ENCODE measurements at places on chromosomes 16 and 17. TPM values are rescaled to one million over a fixed set of nuclear protein-coding genes. Genes with fewer than 3 reads are reported as not detected.

LPO gene
- 0.44 TPM for total RNA-seq

SLC52A1 gene
- total RNA-seq: 0.68 TPM

PRAC1 gene
- total RNA-seq: not detected

TMEM100 gene
- total RNA-seq: 0.76 TPM

RASL10B gene
- total RNA-seq: 0.32 TPM

MILR1 gene
- 3.5 TPM for total RNA-seq

CDK5RAP3 gene
- 73.4 TPM for total RNA-seq

OR3A3 gene
- not detected for total RNA-seq

PTX4 gene
- total RNA-seq: not detected

SLC13A2 gene
- not detected for total RNA-seq

PPP1R27 gene
- 0.24 TPM for total RNA-seq

CHST4 gene
- total RNA-seq: 0.16 TPM

CLDN9 gene
- total RNA-seq: not detected

GPR142 gene
- not detected for total RNA-seq

PLLP gene
- 9.3 TPM for total RNA-seq

KRT28 gene
- not detected for total RNA-seq

SLFN14 gene
- total RNA-seq: not detected

CASKIN1 gene
- total RNA-seq: 0.08 TPM

FOXC2 gene
- total RNA-seq: 0.28 TPM

MYH1 gene
- total RNA-seq: not detected

OTOP2 gene
- total RNA-seq: 0.36 TPM

SGCA gene
- 0.64 TPM for total RNA-seq

TEDC2 gene
- total RNA-seq: 3.1 TPM

ZNF319 gene
- 5.1 TPM for total RNA-seq

CYBA gene
- total RNA-seq: 66.3 TPM

CDYL2 gene
- 5.3 TPM for total RNA-seq

GAS7 gene
- total RNA-seq: 17.3 TPM

NLRC3 gene
- 0.48 TPM for total RNA-seq

TMEM114 gene
- not detected for total RNA-seq

PYCARD gene
- 75.6 TPM for total RNA-seq

NEUROD2 gene
- total RNA-seq: not detected

PTRH2 gene
- total RNA-seq: 17.6 TPM

MT3 gene
- not detected for total RNA-seq

MNT gene
- 28.6 TPM for total RNA-seq

MPO gene
- total RNA-seq: not detected

FAM20A gene
- total RNA-seq: 13.6 TPM

SPAG9 gene
- 40.4 TPM for total RNA-seq

EFCAB13 gene
- 2.0 TPM for total RNA-seq

KRT15 gene
- 2,810 TPM for total RNA-seq

TNFRSF13B gene
- 0.28 TPM for total RNA-seq

CSNK2A2 gene
- total RNA-seq: 45.8 TPM

CCL18 gene
- 0.44 TPM for total RNA-seq

AANAT gene
- not detected for total RNA-seq

LRRC37B gene
- 4.4 TPM for total RNA-seq

RNF157 gene
- 0.32 TPM for total RNA-seq

SPEM3 gene
- total RNA-seq: not detected

All from esophagus mucosa (tissue), 1 donor.